ENCODE measurements at places on chromosomes 11 and 22. TPM values are rescaled to one million over a fixed set of nuclear protein-coding genes. Genes with fewer than 3 reads are reported as not detected.

Gene DERL3
- total RNA-seq, result 1.3 TPM

Gene NLRP14
- total RNA-seq, result not detected

Gene DRICH1
- total RNA-seq, result 0.17 TPM

Gene IGSF22
- not detected for total RNA-seq

Gene PLET1
- not detected for total RNA-seq

Gene TMEM41B
- 48.2 TPM for total RNA-seq

Gene MPZL2
- total RNA-seq, result 73.5 TPM

Gene OR52I2
- not detected for total RNA-seq

Gene B4GALNT4
- 5.6 TPM for total RNA-seq

Gene PARVA
- total RNA-seq, result 25.5 TPM
